WERI-Rb-1 (cell line): ENCODE measurements at places on chromosomes 1 and 21.

GRCh38 chr21:35540950-35541638 lies 492.0 kb upstream of the RUNX1 start:
- DNase-seq = no peak

- no peak for DNase-seq
Measured at GRCh38 chr1:54485416-54485815, 62.6 kb upstream of the ACOT11 start.

- DNase-seq = no peak
Measured at GRCh38 chr1:6461538-6462411, 4.2 kb downstream of the TNFRSF25 start.

DNA sequence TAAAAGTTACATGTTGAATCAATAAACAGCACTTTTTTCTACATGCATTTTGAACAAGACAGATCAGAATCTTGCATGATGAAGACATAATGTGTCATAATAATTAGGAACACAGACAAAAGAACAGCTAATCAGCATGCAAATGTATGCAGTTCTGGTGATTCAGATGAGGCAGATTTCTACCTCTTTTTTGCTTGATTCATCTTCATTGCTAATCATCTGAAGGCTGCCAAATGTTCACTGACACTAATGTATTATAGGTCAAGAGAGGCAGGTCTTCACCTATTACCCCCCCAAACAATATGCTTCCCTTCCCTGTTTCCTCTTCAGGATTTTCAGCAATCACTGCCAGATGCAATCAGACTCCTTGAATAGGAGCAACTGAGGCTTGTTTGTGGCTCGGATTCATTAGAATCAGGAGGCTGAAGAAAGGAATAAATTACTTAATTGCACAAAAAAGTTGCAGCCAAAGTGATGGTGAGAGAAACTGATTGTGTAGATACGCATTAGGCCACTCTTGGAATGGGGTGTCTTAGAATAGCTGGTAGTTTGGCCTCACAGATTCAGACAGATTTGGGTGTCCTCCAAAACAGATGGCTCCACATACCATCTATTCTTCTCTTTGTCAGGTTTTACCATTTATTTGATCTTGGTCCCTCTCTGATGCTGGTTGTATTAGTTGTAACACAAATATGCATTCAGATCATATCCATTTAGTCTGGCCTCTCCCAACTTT lies 275.4 kb downstream of the RPS6KC1 start:
- no peak for DNase-seq

- no peak for DNase-seq
Measured at GRCh38 chr1:180522213-180522515, 19.8 kb upstream of the ACBD6 start.

DNA sequence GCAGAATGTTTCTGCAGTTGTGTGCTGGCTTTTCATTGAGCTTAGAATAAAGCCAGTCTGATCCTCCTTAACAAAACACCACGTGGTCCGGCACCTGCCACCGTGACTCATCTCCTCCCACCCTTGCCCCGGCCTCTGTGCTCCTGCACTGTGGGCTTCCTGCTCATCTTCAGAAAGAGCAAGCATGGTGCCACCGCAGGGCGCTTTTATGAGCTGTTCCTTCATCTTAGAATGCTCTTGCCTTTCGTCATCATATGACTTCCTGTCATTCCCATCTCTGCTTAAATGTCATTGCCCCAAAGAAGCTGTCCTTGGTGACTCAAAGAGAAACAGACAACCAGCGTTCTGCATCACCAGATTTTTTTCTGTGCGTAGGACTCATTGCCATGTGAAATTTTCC lies 117.8 kb downstream of the HHAT start:
- peak; percentile 90 for DNase-seq

DNA sequence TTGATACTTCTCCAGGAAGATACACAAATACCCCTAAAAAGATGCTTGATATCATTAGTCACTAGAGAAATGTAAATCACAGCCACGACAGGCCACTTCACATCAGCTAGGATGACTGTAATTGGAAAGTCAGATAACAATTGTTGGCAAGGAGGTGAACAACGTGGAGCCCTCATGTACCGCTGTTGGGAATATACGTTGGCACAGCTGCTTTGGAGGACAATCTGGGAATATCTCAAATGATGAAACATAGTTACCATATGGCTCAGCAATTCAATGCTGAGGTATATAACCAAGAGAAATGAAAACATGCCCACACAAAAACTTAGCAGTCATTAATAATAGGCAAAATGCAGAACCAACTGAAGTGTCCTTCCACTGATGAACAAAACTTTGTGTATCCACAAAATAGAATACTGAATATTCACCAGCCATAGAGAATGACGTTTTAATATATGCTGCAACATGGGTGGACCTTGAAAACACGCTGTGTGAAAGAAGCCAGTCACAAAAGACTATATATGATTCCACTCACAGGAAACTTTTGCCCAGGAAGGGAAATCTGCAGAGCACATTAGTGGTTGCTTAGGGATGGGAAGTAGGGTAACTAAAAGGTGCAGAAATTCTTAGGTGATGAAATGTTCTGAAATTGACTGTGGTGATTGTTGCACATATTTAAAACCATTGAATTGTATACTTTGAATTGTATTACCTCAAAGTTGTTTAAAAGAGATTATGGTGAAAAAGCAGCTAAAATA lies 95.4 kb downstream of the AHCTF1 start:
- DNase-seq = no peak

DNA sequence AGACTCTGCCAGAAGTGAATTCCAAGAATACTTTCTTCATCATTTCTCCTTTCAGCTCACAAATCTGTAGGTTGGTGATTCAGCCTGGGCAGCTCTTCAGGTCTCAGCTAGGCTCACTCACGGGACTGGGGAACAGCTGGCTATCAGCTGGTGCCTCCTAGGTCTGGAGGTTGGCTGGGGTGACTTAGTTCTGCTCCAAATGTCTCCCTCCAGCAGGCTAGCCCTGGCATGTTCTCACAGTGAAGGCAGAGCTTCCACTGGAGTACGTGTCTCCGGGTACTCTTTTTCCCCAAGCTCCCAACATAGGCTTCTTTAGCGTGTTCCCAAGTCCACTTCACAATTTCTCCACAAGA lies 12.5 kb upstream of the VAMP4 start:
- DNase-seq = peak; percentile 49

GRCh38 chr1:87518794-87519193 lies 190.1 kb downstream of the LMO4 start:
- no peak for DNase-seq

GRCh38 chr1:36751525-36751924 lies 268.8 kb upstream of the CSF3R start:
- no peak for DNase-seq

GRCh38 chr1:172325531-172325930 lies 95.0 kb upstream of the C1orf105 start:
- no peak for DNase-seq

- no peak for DNase-seq
Measured at GRCh38 chr1:95118710-95119109, 1.6 kb downstream of the TLCD4 start.

DNA sequence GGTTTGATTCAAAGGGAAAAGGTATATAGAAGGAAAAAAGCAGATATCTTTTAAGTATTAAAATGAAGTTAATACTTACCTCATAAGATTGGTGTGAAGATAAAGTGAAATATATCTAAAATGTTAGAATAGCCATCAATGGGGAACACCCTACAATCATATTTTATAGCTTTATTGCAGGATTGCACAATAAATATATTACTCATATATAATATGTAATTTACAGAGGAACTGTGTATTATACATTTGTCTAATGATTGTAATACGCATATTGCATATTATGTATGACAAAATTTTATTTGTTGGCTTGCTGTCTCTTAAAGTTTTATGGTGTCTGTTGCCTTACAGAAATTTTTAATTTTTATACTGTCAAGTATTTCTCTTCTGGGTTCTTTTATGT lies 47.8 kb downstream of the UCHL5 start:
- no peak for DNase-seq

DNA sequence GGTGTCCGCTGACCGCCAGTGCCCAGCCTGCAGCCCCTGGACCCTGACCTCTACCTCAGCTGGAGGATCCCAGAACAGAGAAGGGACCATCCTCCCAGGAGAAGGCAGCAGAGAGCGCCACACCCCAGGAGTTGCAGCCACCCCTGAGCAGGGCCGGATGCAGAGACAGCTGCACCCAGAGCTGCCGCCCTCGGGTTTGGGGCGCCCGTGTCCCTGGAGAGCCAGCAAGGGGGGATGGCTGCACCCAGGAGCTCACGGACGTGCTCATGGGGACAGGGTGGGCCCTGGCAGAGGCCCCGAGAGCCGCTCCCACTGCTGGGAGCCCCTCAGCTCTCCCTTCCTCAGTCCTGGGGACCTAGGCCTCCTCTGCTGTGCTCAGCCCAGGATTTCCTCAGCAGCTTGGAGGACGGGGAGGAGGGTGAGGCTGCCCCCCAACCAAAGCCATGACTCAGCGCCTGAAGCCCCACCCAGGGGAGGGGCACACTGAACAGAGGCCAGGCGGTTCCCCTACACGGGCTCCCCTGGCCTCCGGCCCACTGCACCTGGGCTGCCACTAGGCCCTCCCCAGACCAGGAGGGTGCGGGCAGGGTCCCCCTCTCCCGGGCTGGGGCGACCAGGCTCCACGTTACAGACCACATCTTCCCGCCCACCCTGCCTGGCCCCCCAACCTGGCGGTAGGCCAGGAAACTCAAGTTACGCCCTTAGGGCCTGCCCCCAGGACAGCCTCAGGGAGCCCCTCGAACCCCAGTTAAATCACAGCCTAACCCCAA lies 2.2 kb downstream of the ACAP3 start:
- peak; percentile 92 for DNase-seq

DNA sequence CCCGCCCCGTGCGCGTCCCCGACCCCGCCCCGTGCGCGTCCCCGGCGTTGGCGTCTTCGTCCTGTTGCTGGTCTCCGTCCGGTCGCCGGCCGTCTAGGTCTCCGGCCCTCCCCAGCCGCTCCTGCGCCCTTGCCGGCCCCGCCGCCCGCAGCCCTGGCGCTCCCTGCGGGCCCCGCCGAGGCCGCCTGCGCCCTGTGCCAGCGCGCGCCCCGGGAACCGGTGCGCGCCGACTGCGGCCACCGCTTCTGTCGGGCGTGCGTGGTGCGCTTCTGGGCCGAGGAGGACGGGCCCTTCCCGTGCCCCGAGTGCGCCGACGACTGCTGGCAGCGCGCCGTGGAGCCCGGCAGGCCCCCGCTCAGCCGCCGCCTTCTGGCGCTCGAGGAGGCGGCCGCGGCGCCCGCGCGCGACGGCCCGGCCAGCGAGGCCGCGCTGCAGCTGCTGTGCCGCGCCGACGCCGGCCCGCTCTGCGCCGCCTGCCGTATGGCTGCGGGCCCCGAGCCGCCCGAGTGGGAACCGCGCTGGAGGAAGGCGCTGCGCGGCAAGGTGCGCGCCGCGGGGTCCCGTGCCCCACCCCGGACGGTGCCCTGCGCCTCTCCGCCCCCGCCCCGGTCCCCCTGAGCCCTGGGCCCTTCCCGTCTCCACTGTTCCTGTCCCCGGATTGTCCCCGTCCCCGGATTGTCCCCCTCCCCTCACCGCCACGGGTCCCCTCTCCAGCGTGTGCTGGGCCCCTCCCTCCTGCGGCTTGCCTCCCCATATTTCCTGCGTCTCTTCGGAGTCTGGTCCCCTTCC lies at the start of gene RNF187:
RNF187 (plus strand) TSS at position 47 of the 789 bp plus-strand sequence.
- no peak for DNase-seq

GRCh38 chr1:216916890-216917438 lies 193.7 kb upstream of the ESRRG start:
- DNase-seq = no peak

GRCh38 chr1:67431869-67432578 lies 1.8 kb upstream of the SERBP1 start:
- DNase-seq = peak; percentile 40

- no peak for DNase-seq
Measured at GRCh38 chr1:109107785-109108184, 6.1 kb upstream of the ELAPOR1 start.

- peak; percentile 21 for DNase-seq
Measured at GRCh38 chr1:38578271-38578951, 281.2 kb downstream of the RRAGC start.

- no peak for DNase-seq
Measured at GRCh38 chr1:208248307-208248801, 4.2 kb upstream of the PLXNA2 start.

DNA sequence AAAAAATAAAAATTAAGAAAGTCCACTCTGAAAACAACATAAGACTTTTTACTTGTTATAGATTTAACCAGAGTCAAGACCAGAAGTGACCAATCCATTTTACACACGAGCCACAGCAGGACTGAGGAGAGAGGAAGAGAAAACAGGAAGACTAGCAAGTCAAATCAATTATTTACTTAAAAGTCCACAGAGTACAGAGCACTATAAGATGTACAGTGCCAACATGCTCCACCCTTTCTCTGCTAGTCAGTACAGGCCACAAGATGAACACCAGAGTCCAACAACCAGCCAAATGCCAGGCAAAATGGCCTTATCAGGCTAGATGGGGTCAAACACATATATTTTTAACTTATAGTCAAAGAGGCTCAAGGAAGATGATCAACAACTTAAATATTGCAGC lies 19.5 kb downstream of the LUZP1 start:
- no peak for DNase-seq

GRCh38 chr21:45331531-45332147 lies 43.9 kb upstream of the POFUT2 start:
- peak; percentile 59 for DNase-seq

GRCh38 chr21:35674895-35675470 lies 385.3 kb downstream of the SETD4 start:
- no peak for DNase-seq

DNA sequence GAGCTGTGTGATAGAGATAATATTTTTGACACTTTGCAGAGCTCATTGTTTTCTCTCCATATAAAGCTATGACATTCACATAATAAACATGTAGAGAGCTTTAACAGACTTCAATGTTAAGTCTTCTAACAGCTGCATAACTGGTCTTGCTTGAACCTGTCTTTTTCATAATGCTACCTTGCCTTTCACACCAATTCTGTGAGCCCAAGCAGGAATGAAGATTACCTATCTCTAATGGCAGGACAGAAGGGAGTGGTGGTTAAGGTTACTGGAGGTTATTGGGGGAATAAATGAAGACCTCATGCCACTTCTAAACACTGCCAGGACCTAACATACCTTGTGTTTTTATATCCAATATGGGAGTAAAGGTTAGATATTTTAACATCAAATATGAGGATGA lies 2.3 kb upstream of the CD55 start:
- no peak for DNase-seq

GRCh38 chr1:207240325-207241101 lies 81.0 kb upstream of the CD55 start:
- DNase-seq = no peak

GRCh38 chr1:30418061-30418938 lies 305.1 kb downstream of the MATN1 start:
- no peak for DNase-seq

GRCh38 chr1:155871390-155871789 lies 12.0 kb downstream of the SYT11 start:
- DNase-seq = no peak

DNA sequence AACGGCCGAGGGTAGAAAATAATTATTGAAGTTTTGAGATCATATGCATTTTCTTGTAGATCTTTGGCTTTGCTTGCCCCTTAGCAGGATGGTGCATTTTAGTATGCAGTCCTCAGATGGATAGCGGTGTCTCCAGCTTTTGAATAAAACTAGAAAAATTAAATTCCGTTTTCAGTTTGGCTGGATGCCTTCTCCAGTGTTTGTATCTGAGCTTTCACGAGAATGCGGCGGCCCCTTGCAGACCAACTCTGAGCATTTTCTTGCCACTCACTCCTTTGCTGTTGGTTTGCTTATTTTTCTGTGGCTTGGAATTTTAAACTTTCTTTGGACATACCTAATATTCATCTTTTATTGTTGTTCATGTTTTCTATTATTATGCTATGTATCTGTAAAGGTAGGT lies 192.6 kb downstream of the NFIA start:
- DNase-seq = no peak

GRCh38 chr1:11429226-11429625 lies 49.7 kb upstream of the DISP3 start:
- DNase-seq = no peak
